Activated CD4-positive, alpha-beta T cell treated with anti-CD3 and anti-CD28 coated beads, Interleukin-10, Interleukin-2, amounts not matched to agents 100 ng/mL and 50 ng/mL, durations not matched to agents 16 hours and 8 hours (primary cell): ENCODE measurements at places on chromosomes 4 and X.

GRCh38 chrX:41300758-41301437, 33.1 kb upstream of the DDX3X start:
- no peak for DNase-seq

GRCh38 chr4:40750461-40751258, 905 bp downstream of the NSUN7 start:
- DNase-seq: no peak

DNA sequence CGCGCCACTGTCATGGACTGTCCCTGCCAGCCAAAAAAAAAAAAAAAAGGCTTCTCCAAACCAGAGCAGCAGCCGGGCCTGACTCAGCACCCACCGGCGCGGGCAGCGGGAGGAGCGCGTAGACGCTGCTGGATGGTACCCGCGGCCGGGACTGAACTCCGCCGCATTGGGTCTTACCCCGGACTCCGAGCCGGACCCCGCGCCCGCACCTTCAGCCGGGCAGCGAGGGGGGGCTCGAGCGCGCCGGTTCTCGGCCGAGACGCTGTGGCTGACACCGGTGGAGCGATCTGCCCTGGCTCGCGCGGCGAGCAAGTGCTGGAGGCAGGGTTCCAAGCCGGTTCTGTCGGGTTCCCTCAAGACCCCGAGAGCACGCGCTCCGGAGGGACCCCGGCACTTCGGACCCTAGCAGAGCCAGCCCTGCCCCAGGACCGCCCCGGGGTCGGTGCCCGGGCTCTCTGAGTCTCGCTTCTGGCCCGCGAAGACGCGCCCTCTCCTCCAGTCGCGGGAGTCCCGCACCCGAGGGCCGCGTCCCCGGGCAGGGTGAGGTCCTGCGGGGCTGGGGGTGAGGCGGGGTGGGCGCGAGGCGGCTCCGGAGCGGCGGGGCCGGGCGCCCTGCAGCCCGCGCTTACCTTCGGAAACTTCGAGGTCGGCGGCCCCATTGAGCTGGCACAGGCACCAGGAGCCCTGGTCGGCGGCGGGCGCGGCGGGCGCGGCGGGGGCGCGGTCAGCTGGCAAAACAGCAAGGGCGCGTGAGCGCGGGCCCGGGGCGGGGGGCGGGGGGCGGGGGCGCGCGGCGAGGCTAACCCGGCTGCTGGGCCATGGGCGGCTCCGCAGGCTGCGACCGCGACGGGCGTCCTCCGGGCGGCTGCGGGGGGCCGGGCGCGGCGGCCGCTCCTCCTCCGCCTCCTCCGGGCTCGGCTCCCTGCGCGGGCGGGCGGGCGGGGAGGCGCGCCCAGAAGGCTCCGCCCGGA, 11.8 kb upstream of the MAN2B2 start:
- DNase-seq: no peak

- DNase-seq: no peak
Measured at GRCh38 chr4:85756938-85757337, 282.0 kb downstream of the ARHGAP24 start.

GRCh38 chrX:83345298-83345697, 162.8 kb upstream of the POU3F4 start:
- DNase-seq: no peak

DNA sequence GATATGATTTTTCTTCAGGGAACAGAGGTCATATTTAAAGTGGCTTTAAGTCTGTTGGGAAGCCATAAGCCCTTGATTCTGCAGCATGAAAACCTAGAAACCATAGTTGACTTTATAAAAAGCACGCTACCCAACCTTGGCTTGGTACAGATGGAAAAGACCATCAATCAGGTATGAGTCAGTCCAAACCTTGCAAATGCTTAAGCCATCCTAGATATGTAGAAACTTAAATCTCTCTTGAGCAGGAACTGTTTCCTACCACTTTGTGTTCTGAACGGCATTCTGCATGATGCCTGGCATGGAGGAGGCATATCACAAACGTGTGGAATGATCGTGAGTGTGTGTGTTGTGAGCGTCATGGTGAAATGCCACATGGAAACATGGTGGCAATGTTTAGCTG, 164.8 kb downstream of the PTTG2 start:
- DNase-seq: no peak

DNA sequence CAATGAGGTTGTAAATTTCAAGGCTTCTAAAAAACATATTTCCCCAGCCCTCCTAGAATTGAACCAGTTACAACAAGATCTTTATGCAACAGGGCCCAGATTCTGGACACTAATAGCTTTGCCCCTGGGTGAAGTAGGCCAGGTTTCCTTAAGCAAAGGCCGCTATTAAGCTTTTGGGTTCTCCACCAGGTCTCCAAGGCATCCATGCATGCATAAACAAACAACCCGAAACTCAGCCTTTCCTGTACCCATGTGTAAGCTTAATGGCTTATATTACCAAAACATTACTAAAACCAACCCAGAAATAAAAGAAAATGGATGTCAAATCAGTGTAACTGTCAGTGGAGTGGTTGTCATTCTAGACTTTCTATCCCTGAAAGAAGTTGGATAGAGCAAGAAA, 137.1 kb downstream of the ARHGAP6 start:
- no peak for DNase-seq

- DNase-seq: no peak
Measured at GRCh38 chr4:123939621-123940020, 543.0 kb downstream of the SPRY1 start.

DNA sequence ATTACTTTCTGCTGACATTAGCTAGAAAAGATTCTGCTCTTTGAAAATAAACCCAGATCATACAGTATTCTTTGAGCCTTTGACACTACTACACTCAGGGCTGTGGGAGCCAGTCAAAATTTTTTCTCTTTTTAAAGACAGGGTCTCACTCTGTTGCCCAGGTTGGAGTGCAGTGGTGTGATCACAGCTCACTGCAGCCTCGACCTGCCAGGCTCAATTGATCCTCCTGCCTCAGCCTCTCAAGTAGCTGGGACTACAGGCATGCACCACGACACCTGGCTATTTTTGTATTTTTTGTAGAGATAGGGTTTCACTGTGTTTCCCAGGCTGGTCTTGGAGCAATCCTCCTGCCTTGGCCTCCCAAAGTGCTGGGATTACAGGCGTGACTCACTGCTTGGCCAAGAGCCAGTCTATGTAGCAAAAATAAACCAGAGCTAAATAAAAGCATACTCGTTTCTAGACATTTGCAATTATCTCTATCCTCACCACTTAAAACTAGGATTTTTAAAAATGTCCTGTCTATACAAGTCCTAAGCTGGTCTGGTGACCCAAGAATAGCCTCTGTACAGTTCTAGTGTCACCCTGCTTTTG, 43.2 kb downstream of the AKAP4 start:
- no peak for DNase-seq

GRCh38 chr4:5448221-5448620, 260.1 kb downstream of the EVC2 start:
- no peak for DNase-seq

DNA sequence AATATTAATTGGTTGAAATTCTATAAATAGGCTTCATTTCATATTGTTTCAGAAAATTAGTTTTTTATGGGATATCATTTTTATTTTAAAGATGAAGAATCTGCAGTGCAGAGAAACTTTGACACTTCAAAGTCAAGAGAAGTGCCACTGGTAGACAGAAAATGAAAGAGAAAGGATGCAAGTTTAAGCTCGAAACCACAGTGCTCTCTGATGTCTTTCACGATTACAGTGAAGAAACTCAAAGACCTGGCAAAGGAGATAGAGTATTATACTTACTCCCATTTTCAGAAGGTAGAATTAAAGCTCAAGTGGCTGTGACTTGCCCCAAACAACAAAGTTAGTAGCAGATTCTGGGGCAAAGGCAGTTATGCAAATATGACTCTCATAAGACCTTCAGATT, 745.4 kb downstream of the TECRL start:
- no peak for DNase-seq

- no peak for DNase-seq
Measured at GRCh38 chr4:108540536-108540935, 79.8 kb upstream of the RPL34 start.

DNA sequence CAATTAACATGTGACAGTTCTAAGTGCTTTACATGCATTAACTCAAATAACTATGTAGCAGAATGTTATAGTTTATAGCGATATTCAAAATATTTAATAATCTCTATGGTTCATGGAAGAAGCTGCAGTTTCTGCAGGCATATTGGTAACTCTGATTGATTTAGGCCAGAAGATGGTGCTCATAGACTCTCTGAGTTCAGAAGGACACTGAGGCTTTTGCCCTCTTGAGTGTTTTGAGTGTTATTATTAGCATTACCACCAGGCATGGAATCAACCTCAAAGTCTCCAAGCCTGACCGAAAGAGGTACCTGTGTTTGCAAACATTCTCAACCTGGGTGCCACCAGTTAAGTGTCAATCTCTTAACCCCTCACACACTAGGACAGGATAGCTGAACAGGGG, 792.3 kb upstream of the PCDH7 start:
- DNase-seq: no peak

DNA sequence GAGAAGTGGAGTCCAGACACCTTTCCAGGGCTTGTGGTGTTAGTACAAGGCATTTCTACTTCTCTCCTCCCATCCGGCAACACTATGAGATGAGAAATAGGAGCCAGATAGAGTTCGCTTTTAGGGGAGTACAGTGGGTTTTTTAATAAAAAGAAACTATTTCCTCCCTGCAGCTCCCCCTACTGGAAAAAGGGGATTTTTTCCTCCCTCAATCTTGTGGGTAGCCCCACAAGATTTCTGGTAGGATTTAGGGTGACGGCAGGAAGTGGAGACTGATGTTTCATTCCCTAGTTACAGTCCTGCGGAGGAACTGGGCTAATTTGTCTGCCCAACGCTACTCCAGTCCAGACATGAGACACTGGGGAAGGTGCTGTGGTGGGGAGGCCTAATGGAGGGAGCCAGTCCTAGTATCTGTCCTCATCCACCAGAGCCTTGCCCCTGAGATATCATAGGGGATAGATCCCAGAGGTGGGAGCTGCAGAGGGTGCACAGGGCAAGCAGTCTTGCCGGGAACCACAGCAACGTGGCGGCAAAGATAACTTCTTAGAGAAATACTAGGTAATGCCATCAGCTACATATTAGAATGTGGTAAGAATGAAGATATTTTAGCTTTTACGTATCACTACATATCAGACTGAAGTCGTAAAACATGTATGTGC, 45.5 kb upstream of the PRKG2 start:
- DNase-seq: no peak

- no peak for DNase-seq
Measured at GRCh38 chr4:40003986-40004385, 26.3 kb upstream of the PDS5A start.

DNA sequence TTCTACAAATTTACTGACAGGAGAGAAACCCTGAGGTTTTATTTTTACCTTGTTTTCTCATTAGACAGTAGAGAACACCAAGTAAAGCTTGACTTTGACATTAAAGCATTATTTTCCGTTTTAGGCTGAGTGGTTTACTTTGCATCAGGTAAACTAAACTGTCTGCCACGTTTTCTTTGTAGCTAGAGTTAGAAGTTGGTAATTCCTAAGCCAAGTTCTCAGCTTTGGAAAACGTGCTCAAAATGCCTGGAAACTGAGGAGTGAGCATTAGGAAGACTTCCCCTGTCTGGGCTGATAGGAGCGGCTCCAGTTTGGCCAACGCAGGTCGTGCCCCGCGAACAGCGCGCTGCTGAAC, 819 bp downstream of the PDLIM3 start:
- DNase-seq: no peak

- no peak for DNase-seq
Measured at GRCh38 chr4:10584042-10584441, 100.5 kb downstream of the CLNK start.

DNA sequence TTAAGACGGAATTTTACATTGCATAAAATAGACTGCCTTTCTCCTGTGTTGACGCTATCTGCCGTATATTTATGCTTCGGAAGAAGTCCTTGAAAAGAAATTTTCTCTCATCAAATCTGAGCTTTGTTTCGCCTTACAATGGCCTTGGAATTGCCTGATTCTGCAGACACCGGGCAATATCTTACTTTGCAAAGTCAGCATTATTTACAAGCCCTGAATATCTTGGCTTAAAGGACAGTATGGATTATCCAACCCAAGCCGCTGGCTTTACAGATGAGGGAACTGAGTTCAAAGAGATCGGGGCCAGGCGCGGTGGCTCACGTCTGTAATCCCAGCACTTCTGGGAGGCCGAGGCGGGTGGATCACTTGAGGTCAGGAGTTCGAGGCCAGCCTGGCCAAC, 1.1 kb upstream of the MANBA start:
- no peak for DNase-seq

- no peak for DNase-seq
Measured at GRCh38 chr4:72340803-72341431, 228.1 kb downstream of the ADAMTS3 start.

GRCh38 chr4:140042634-140043033, 111.3 kb downstream of the MAML3 start:
- no peak for DNase-seq

- no peak for DNase-seq
Measured at GRCh38 chr4:56183344-56183959, 203.8 kb downstream of the AASDH start.

GRCh38 chr4:101500742-101501141, 153.4 kb upstream of the PPP3CA start:
- peak; percentile 9 for DNase-seq

DNA sequence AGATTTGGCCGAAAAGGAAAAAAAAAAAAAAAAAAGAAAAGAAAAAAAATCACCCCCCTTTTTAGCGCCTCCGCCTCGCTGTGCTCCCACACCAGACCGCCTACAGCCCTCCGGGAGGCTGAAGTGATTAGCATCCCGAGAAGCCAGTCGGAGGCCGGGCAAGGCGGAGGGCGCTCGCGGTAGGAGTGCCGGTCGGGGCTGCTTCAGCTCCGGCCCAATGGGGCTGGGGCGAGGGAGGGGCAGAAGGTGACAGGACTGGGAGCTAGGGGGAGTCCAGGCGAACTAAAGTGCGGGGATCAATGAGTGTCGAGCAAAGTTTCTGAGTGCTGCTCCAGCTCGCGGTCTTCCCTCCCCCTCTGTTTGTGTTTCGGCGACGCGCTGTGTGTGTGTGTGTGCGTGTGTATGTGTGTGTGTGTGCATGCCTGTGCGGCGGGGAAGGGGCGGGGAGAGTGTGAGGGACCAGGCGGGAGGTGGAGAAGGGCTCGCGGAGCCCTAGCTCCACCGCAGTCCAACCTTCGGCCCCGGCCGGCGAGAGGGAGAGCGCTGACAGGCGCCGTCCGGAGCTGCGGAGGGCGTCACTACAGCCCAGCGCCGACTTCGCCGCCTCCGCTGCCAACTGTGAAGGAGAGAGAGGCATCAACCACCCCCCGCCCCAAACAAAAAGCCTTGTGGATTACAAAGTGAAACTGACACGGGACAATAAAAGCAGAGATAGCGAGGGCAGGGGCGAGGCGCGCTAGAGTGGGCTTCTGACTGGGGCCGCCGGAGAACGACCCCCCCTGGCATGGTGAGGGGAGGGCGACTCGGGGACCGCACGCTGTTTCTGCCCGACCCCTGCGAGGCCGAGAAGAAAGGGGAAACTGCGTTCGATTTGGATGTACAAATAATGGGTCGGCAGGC, at the start of gene FAT4:
Gene FAT4, plus strand, starts transcription at position 280 of the 900 bp plus-strand sequence. CDS start 1,457 bp downstream, outside the sequence.
- DNase-seq: peak; percentile 65

DNA sequence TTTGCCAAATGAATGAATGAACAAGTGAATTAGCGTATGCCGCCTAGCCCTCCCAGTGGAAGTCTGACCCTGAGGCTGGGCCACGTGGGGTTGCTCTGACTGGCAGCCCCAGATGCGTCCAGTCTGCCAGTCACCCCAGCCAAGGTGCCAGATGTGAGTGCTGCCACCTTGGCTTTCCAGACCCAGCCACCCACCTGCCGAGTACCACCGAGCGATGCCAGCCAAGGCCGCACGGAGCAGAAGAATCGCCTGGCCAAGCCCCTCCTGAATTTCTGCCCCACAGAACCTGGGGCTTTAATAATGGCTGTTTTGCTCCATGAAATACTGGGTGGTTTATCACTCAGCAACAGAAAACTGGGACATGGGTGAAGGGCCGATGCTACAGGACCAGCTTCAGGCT, 59.3 kb downstream of the ADRA2C start:
- no peak for DNase-seq

- DNase-seq: peak; percentile 26
Measured at GRCh38 chr4:128917781-128918180, 108.3 kb downstream of the JADE1 start.
